ENCODE measurements at places on chromosomes 4 and X.

GRCh38 chr4:152245680-152246079, 290.2 kb downstream of the FBXW7 start:
- DNase-seq, result no peak

DNA sequence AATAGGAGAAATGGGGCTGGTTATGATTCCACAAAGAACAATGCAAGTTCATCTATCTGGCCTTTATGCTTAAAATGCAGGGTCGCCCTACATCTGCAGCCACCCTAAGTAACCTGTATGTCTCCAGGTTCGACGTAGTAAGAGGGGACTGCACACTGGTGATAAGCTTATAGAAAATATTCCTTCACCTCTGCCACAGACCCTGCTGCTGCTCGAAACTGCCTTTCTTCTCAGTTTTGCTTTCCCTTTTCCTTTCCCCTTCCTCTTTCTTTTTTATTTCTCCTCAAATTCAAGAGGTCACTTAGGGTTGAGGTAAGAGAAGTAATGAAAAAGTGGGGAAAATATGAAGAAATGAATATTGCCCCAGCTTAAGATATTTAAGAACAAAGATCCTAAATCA, 123.5 kb downstream of the DCHS2 start:
- no peak for DNase-seq

GRCh38 chrX:51144828-51145442, 187.7 kb upstream of the NUDT10 start:
- no peak for DNase-seq

- no peak for DNase-seq
Measured at GRCh38 chr4:165096776-165097175, 15.9 kb downstream of the TMEM192 start.
